T-cell (primary cell): ENCODE measurements at places on chromosomes 5 and 9.

- DNase-seq: no peak
Observed at GRCh38 chr5:124825250-124825982, 79.0 kb upstream of the ZNF608 start.

DNA sequence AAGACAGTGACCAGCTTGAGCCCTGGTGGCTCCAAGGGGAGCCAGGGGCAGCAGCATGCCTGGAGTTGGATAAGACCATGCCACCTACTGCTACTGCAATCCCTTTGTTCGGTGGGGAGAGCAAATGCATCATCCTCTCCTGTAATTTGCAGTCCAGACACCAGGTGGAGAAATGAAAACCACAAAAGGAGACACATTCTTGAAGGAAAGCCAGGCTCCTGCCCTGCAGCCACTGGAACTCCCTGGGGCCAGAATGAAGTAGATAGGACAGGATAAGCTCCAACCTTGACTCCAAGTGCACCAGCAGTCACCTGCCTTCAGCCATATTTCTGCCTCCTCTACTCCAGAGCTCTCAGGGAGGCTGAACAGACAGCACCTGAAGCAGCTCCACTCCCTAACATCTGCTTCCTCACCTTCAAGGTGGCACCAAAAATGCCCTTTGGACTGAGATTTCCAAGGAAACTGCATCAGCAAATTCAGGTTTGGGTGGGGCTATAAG, 65.1 kb upstream of the IQGAP2 start:
- DNase-seq: peak; percentile 53

DNA sequence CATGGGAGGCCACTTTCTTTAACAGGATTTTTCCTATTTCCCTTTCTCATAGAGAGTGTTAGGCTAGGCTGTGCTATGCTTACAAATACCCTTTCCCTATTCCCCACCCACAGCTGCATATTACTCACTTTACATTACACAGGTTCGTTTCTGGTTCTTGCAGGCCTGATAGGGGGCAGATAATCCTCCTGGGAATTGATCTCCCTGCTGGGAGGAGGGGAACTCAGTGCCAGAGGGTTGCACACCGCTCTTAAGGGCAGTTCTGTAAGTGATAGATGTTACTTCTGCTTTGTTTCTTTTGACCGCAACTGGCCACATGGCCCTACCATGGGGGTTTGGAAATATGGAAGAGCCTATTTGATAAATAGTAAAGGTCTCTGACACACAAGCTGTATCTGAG, 54.0 kb upstream of the NTRK2 start:
- DNase-seq: no peak

DNA sequence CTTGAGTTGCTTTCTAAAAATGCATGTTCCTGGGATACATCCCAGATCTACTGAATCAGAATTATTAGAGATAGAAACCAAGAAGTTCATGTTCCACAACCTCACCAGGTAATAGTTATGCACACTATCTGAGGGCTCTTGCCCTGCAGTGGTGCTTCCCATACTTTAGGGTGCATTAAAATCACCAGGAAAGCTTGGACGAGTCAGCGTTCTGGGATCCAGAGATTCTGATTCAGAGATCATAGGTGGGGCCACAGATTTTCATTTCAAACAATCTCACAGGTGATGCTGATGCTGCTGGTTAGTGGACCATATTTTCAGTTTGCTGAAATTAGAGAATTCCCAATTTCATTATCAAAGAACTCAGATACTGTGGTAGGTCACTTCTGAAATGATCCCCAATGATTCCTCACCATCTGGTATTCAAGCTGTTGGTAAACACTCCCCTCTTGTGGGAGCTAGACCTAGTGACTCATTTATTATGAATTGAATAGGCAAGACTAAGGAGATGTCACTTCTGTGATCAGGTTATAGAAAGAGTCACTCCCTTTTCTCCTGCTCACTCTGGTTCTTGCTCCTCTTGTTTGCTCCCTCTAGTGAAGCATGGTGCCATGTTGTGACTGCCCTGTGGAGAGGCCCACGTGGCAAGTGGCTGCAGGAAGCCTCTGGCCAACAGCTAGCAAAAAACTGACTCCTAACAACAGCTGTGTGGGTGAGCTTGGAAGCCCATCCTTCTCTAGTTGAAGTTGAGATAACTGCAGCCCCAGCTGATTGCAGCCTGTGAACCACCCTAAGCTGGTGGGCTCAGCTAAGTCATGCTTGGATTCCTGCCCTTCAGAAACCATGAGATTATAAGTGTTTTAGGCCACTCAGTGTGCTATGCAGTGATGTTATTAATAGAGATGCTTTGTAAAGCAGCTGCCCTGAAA, 59.8 kb downstream of the SH3TC2 start:
- no peak for DNase-seq

DNA sequence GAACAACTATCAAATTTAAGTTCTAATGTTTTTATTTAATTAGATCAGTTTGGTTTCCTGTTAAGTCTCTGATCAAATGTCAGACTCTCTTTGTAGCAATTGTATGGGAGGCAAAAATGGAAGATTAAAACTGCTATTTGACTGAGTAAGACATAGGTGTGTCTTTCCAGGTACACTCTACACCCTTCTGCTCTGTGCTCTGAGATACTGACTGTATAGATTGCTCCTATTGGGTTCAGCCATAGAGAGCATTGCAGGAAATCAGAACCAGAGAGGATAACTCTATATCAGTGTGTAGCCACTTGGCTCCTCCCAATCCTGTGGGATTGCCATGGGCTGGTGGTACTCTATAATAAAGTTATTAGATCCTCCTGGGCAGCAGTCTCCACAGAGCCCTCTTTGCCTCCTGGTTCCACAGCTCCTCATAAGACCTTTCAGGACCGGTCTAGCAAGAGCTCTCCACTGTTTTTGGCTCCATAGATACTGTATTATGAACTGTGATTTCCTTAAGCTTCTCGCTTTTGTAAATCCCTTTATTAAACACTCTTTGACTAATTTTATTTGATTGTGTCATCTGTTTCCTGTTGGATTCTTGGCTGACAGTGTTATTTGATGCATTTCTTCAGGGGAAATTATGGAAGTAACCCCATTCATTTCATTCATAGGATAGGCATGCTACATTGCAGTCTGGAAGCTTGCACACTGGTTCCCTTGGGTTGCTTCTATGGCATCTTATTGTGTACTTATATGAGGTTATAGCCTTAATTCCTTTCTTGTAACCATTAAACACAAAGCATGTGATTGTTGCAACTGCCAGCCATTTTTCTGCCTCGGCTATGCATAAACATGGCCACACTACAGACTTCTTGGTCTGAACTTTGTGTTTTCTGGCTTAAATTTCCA, 115.6 kb downstream of the VCAN start:
- no peak for DNase-seq

GRCh38 chr9:89597711-89598362, 7.0 kb upstream of the GADD45G start:
- DNase-seq: peak; percentile 29

DNA sequence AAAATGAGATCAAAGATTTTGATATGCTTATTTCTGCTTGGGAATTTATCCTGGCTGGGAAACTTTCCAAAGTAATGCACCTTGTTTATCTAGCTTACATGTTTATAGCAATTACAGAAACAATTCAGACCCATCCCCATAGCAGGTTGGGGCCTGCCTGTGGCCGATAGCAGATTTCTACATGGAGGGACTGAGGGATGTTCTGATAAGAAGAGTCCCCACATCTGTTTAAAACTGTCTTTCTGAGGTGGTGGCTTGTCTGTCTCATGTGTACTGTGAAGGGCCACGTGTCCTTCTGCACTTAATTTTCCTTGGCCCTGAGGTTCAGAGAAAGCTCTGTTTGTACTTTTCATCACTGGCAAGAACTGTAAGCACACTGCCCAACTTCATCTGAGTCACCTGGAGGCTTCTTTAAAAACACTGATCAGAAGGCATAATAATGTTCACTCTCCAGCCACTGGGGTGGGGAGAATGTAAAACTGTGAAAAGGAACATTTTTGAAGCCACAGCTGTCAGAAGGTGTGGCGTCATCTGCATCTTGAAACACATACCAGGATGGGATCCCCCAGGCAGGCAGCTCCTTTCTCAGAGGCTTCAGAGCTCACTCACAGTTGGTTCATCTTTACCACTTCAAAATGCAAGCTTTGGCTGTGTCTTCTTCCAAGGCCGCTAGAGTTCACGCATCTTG, 80.3 kb downstream of the MAP1B start:
- DNase-seq: no peak

DNA sequence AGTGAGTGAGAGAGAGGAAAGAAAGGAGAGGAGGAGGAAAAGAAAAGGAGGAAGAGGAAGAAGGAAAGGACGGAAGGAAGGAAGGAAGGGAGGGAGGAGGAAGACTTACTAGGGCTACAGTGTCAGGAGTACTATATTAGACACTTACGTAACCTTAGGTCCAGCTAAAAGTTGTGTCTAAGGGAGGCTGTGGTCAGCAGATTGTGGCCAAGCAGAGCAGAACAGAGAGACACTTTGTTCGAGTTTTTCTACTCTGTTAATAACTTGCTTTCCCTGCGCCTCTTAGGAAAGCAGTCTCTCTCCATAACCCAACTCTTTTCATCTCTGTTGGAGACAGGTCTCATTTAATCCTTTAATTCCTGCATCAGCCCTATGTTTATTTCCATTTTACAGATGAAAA, 138.9 kb downstream of the KCNN2 start:
- DNase-seq: no peak

- DNase-seq: no peak
Observed at GRCh38 chr9:132637351-132637750, 32.4 kb downstream of the DDX31 start.
